ENCODE measurements at places on chromosomes 1 and 21.
A peak's percentile ranks its signal among the peaks of the same experiment; 100 is the strongest.

DNA sequence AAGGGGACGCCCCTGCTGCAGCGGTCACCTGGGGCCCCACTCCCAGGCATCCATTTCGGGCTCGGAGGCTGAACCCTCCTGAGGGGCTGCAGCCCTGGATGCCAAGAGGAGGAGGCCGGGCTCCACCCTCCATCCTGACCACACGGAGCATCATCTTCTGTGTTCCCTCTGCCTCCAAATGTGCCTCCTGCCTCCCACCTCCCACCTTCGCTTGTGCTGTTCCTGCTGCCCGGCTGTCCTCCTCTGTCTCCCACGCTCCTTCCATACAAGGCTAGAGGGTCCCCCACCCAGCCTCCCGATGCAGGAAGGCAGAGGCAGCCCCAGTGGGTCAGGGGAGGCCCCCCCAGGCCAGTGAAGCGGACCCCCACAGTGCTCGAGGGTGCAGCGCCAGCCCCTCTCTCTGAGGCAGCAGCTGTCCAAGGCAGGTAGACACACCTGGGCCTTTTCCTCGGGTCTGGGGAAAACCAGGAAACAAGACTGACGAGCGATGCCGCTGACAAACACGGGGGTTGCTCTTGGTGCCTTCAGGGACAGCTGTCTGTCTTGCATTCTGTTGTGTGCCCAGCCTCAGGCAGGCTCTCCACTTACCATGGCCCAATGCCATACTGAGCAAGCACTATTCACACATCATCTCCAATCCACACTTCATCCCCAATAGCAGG lies 16.8 kb upstream of the PLEKHG5 start:
- no peaks in the 10 kb centered on the region for H3K27me3 ChIP-seq
- no peaks in the 10 kb centered on the region for H3K4me1 ChIP-seq
- H3K36me3 ChIP-seq = no peaks in the 10 kb centered on the region
- no peak for DNase-seq
- no peak overlapping the region for H3K4me3 ChIP-seq

GRCh38 chr1:169779150-169779549 lies 15.6 kb downstream of the METTL18 start:
- H3K4me3 ChIP-seq = no peak overlapping the region
- no peaks in the 10 kb centered on the region for H3K36me3 ChIP-seq
- H3K27ac ChIP-seq = no peak overlapping the region
- no peak for DNase-seq
- H3K4me1 ChIP-seq = no peaks in the 10 kb centered on the region

DNA sequence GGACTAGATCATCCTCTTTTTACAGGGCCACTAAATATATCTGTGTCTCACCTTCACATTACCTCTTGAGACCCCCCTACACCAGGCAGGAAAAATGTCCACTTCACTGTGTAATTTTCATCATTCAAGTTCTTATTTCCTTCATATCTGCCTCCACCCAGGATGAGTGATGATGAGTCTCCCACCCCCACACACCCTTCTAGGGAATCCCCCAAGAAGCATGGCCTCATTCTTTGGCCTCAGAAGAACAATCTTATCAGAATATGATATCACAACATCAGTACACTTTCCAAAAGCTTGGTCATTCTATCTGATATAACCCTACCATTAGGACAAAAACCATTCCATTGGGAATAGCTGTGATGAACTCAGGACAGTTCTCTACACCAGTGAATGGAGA lies 170.3 kb upstream of the DUSP10 start:
- no peaks in the 10 kb centered on the region for H3K4me1 ChIP-seq
- peaks cover 2% of the 10 kb centered on the region for H3K27me3 ChIP-seq
- no peak for DNase-seq
- no peak overlapping the region for H3K4me3 ChIP-seq

DNA sequence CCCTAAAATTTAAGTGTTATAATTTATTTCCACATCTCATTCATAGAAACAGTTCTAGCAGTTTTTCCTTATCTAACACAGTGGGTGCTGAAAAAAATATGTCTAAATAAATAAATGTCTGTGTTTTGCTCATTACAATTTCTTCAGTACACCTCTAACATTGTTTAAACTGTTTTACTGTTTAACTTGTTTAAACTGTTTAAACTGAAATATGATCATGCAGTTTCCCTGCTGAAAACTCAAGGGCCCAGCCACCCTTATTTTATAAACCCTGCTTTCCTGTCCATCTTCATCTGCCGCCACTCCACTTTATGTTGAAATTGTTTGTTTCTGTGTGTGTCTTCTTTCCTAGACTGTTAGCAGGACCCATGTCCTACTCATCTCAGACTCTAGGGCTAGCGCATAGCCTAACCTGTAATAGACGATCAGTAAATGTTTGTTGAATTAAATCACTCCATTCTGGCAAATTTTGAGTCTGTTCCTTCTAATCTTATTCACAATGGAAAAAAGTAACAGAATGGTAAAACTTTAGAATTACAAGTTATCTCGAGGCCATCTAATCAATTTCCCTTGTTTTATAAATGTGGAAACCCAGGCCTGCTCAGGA lies 9.4 kb upstream of the PIK3C2B start:
- no peaks in the 10 kb centered on the region for H3K36me3 ChIP-seq
- H3K4me3 ChIP-seq = no peak overlapping the region
- H3K27ac ChIP-seq = no peak overlapping the region
- peaks cover 34% of the 10 kb centered on the region for H3K4me1 ChIP-seq
- no peak for DNase-seq
- H3K27me3 ChIP-seq = peaks cover 15% of the 10 kb centered on the region

DNA sequence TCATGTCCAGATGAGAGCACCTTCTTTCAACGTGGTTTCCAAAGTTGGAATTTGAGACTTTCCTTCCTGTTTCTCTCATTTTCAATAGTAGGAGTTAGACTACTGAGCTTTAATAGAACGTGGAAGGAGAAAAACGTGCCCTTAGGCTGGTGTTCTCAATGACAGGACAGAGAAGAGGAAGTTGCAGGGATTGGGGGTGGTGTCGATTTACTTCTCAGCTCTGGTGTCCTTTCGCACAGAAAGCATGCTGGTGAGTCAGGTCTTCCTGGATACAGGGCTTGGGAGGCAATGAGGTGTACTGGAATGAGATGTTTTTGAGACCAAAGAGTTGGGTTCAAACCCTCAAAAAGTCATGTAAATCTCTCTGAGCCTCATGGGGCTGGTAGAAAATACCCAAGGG lies 67.1 kb downstream of the HIVEP3 start:
- peaks cover 7% of the 10 kb centered on the region for H3K27me3 ChIP-seq
- peaks cover 31% of the 10 kb centered on the region for H3K36me3 ChIP-seq
- no peak overlapping the region for H3K27ac ChIP-seq

- H3K4me3 ChIP-seq = no peak within 1 kb of the TSS
- H3K36me3 ChIP-seq = no peaks in the 10 kb centered on the region
- DNase-seq = no peak
- no peak within 1 kb of the TSS for H3K27ac ChIP-seq
- peaks cover 10% of the 10 kb centered on the region for H3K27me3 ChIP-seq
Measured at GRCh38 chr1:2632561-2633361, at the start of gene MMEL1. Gene MMEL1, minus strand, starts transcription at chr1:2633016. Its CDS starts 3,532 bp downstream, at chr1:2629484.

DNA sequence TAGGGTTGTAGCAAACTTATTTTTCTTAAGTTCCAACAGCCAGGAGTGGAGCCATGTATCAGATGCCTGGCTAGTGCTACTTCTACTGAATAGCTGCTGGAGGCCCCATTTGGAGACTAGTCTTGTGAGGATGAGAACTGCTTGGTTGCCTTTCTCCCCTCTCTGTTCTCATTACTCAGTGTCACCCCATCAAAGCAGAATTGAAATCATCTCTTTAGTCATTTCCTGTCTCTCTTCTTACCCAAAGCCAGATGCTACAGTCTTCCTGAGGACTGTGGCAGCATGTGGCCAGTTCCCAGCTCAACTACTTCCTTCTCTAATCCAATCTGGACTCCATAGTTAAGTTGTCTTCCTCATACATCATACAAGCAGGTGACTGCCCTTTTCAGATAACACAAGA lies 197.5 kb downstream of the BRINP2 start:
- H3K4me3 ChIP-seq = no peak overlapping the region
- H3K36me3 ChIP-seq = no peaks in the 10 kb centered on the region
- no peak overlapping the region for H3K27ac ChIP-seq
- H3K4me1 ChIP-seq = no peaks in the 10 kb centered on the region
- H3K27me3 ChIP-seq = no peaks in the 10 kb centered on the region

- no peak for DNase-seq
- H3K4me3 ChIP-seq = no peak overlapping the region
- H3K36me3 ChIP-seq = peaks cover 9% of the 10 kb centered on the region
- peaks cover 46% of the 10 kb centered on the region for H3K4me1 ChIP-seq
Measured at GRCh38 chr1:10522322-10522860, 47.6 kb downstream of the PEX14 start.

DNA sequence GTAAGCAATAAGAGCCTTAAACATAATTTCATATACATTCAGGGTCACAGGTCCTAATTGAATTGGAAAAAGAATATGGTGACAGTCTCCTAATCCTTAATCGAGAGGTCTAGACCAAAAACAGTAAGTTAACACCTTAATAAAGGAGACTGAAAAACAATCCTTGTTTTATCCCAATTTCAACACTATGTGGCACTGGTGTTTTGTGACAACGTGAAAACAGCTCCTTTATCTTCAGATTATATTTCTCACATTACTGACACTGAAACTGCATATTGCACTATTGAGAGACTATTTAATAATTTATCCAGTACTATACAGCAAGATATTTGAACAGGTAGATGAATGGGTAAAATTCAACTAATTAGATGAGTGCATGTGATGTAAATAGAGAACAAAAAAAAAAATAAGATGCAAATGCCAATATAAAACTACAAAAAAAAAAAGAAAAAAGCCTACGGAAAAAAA lies 34.1 kb downstream of the TP53BP2 start:
- H3K27ac ChIP-seq = no peak overlapping the region
- peak; percentile 36 for DNase-seq
- no peak overlapping the region for H3K4me3 ChIP-seq
- peaks cover 15% of the 10 kb centered on the region for H3K4me1 ChIP-seq
- H3K36me3 ChIP-seq = peaks cover 29% of the 10 kb centered on the region
- H3K27me3 ChIP-seq = no peaks in the 10 kb centered on the region

GRCh38 chr1:11708554-11709350 lies 17.2 kb downstream of the DRAXIN start:
- H3K36me3 ChIP-seq = no peaks in the 10 kb centered on the region
- H3K4me3 ChIP-seq = no peak overlapping the region
- H3K27ac ChIP-seq = no peak overlapping the region
- DNase-seq = no peak
- no peaks in the 10 kb centered on the region for H3K27me3 ChIP-seq
- no peaks in the 10 kb centered on the region for H3K4me1 ChIP-seq

DNA sequence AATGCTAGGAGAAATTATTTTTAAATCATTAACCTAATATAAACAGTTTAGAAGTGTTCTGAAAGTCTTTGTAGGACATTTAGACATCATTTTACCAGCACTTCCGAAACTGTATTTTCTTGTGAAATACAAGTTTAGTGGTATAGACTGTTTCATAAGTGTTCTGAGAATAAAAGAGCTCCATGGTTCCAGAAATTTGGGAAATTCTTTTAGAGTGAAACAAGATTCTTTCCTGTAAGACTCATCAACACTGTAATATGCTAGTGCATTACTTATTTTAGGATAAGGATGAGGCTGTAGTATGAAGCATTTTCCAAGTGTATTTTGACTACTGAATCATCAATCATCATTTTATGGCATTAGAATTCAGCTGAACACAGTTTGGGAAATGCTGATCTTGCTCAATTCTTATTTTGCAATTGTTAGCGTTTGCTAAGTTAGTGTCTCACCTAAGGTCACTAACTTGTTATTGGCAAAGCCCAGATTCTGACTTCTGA lies 73.4 kb downstream of the CEP350 start:
- H3K36me3 ChIP-seq = peaks cover 19% of the 10 kb centered on the region
- no peaks in the 10 kb centered on the region for H3K27me3 ChIP-seq
- H3K27ac ChIP-seq = no peak overlapping the region
- no peak for DNase-seq

- H3K4me1 ChIP-seq = no peaks in the 10 kb centered on the region
- H3K36me3 ChIP-seq = no peaks in the 10 kb centered on the region
- H3K4me3 ChIP-seq = no peak overlapping the region
- peaks cover 4% of the 10 kb centered on the region for H3K27me3 ChIP-seq
- H3K27ac ChIP-seq = no peak overlapping the region
Measured at GRCh38 chr1:22412932-22413727, 38.5 kb upstream of the ZBTB40 start.

GRCh38 chr1:160446945-160447600 lies 46.7 kb downstream of the VANGL2 start:
- H3K4me1 ChIP-seq = peaks cover 23% of the 10 kb centered on the region
- no peak overlapping the region for H3K27ac ChIP-seq
- DNase-seq = no peak
- no peaks in the 10 kb centered on the region for H3K36me3 ChIP-seq

DNA sequence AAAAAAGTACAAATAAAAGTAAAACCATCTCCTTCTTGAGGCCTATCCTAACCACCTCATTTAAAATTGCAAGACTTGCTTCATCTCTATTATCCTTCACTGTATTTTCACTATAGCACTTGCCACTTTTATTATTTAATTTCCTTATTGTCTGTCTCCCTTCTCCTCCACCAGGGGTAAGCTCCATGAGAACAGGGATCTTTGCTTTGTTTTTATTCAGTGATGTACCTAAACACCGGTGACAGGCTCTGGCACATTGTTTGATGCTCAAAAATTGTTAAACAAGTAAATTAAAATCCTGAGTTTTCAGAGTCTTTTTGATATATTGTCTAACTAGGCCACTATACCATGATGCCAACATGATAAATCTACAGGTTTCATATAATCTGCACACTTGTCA lies 17.2 kb upstream of the SPEN start:
- peaks cover 7% of the 10 kb centered on the region for H3K27me3 ChIP-seq
- DNase-seq = no peak
- no peak overlapping the region for H3K27ac ChIP-seq
- H3K4me3 ChIP-seq = peak overlapping the region; percentile 39
- H3K36me3 ChIP-seq = no peaks in the 10 kb centered on the region

- no peaks in the 10 kb centered on the region for H3K36me3 ChIP-seq
- H3K4me3 ChIP-seq = no peak overlapping the region
- no peaks in the 10 kb centered on the region for H3K4me1 ChIP-seq
- no peak overlapping the region for H3K27ac ChIP-seq
- no peak for DNase-seq
Measured at GRCh38 chr1:67118646-67119045, 16.1 kb downstream of the C1orf141 start.

GRCh38 chr1:203121186-203122015 lies 6.1 kb upstream of the ADORA1 start:
- H3K27me3 ChIP-seq = peaks cover 26% of the 10 kb centered on the region
- H3K4me1 ChIP-seq = peaks cover 3% of the 10 kb centered on the region
- H3K36me3 ChIP-seq = no peaks in the 10 kb centered on the region
- DNase-seq = no peak
- no peak overlapping the region for H3K4me3 ChIP-seq
- no peak overlapping the region for H3K27ac ChIP-seq

GRCh38 chr1:212309967-212310366 lies 24.8 kb downstream of the PPP2R5A start:
- H3K36me3 ChIP-seq = no peaks in the 10 kb centered on the region
- peak overlapping the region; percentile 39 for H3K27ac ChIP-seq
- H3K4me3 ChIP-seq = no peak overlapping the region
- no peak for DNase-seq
- H3K27me3 ChIP-seq = no peaks in the 10 kb centered on the region

DNA sequence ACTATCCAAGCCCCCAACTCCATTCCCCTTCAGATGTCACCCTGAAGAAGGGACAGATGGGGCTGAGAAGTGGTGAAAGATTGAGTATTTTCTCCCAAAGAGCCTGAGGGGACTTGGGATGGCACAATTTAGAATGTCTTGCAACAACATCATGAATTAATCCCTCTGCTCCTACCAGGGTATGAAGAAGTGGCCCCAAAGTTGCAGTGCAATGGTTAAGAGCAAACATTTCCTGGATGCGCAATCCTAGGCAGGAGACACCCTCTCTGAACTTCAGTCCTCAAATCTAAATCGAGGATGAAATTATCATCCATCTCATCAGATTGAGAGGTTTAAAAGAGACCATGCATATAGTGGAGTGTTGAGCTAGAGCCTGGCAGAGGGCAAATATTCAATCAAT lies 28.6 kb upstream of the CITED4 start:
- no peaks in the 10 kb centered on the region for H3K4me1 ChIP-seq
- no peak overlapping the region for H3K4me3 ChIP-seq
- H3K36me3 ChIP-seq = peaks cover 8% of the 10 kb centered on the region
- H3K27me3 ChIP-seq = peaks cover 2% of the 10 kb centered on the region
- H3K27ac ChIP-seq = no peak overlapping the region

All from immature natural killer cell (primary cell).